ENCODE measurements at places on chromosomes 1 and 21.
A peak's percentile ranks its signal among the peaks of the same experiment; 100 is the strongest.

DNA sequence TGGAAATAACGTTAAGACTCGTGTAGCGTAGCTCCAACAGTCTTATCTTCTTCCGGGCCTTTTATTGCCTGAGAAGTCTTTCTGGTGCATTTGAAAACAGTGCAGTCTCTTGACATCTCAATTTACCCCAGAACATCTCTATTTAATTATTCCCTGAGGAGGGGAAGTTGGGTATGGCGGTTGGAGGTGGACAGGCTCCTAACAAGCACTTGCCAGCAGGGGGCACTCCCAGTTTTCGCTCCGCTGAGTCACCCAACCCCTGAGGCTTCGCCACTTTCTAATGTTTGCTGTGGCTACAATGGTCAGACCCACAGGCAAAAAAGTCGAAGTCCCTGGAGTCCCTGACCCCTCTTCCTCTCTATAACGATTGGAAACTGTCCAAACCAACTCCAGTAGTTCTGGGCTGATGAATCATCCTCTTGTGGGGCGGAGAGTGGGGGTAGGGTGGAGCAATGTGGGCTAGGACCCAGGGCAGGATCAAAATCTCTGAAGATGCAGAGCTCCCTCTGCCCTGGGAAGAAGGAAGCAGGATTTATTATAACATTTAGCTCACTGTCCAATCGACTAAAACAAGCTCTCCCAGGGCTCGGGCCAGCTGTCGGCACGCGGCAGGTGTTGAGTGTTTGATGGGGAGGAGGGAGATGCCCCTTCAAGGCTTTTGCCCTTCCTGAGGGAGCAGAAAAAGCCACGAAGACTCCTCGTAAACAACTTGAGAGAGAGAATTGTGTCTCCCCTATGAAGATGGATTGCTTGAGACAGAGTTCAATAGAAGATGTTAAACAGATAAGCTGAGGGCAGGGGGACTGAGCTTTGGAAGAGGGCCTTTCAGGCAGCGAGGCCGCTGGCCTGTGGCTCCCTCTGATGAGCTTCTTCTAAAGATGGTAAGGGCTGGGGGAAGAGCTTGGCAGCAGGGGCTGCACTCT, 85.7 kb downstream of the BRINP2 start:
- peak; percentile 59 for DNase-seq

DNA sequence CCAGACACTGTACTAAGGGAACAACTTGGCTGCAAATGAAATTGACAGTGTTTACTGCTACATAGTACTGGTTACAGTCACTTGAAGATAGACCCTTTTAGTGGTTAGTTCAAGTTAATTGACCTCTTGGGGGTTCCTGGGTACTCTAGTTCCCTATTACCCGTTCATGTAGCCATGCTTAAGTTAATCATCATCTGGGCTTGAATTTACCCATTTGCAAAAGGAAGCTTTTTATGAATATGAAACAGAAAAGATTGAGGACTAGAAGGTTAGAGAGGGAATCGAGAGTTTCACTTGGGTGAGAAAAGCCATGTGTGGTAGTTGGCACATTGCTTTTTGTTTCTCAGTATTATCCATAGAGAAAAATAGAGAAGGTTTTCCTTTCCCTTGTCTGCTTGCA, 2.7 kb downstream of the MIA3 start:
- no peak for DNase-seq

- peak; percentile 51 for DNase-seq
Observed at GRCh38 chr1:7902478-7903085, 38.1 kb downstream of the TNFRSF9 start.

- no peak for DNase-seq
Observed at GRCh38 chr1:170407138-170407537, 124.8 kb upstream of the GORAB start.

GRCh38 chr21:44272284-44272858, 10.7 kb upstream of the DNMT3L start:
- no peak for DNase-seq
